ENCODE measurements at places on chromosomes 2 and 18.

GRCh38 chr2:163828771-163829170, 93.0 kb upstream of the FIGN start:
- no peak for DNase-seq

DNA sequence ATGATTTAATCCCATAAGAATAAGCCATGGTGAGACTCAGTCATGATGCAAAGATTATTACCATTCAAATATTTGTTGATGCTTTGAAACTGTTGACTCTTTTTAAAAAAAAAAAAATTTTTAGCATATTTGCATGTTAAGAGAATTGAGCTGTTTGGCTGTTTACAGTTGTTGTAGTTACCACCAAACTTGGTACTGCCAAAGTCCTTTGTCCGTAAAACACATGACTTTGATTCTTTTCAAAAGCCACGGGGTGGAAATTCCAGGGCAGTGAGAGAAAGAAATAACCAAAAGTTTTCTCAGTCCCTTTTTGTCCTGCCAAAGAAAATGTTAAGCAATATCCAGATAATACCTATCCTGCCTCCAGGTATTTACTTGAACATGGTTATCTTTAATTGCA, 474.8 kb downstream of the METTL4 start:
- no peak for DNase-seq

- DNase-seq, result no peak
Observed at GRCh38 chr18:60664736-60665135, 292.2 kb upstream of the MC4R start.

DNA sequence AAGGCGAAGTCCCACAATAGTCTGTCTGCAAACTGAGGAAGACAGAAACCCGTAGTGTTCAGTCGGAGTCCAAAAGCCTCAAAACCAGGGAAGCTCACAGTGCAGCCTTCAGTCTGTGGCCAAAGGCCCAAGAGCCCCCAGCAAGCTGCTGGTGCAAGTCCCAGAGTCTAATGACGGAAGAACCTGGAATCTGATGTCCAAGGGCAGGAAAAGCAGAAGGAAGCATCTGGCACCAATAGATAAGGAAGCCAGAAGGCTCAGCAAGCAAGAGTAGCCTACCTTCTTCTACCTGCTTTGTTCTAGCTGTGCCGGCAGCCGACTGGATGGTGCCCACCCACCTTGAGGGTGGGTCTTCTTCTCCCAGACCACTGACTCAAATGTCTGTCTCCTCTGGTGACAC, 21.8 kb downstream of the CFAP210 start:
- no peak for DNase-seq

DNA sequence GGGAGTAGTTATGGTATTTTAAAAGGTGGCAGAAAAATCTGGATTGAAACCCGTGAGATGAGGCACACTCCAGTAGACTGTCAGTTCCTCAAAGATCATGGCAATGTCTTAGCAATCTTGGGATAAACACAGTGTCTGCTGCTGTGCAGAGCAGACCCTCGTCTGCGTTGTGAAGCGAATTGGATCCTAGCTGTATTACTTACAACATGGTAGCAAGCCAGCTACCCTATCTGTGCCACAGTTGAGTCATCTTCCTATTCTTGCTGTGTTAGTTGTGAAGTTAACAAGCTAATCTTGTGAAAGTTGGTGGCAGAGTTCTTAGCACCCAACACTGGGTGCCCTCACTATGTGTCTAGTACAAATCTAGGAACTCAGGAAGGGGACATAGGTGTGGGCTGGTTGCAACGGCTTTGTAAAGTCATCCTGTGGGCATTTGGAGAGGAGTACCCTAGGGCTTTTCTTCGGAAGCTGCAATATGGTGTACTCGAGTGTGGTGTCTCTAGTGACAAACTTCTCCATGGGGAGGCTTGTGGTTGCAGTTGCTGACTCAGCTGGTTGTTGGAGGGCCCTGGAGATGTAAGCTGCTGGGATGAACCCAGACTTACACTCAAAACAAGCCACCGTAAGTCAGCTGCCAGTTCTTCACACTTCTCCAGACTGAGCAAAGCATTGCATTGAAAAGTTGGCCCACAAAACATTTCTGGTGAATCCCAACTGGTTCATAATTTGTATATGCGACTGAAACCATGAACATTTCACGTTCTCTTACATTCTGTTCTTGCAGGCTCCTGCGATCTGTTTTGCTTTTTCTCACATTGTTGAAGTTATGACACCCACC, 61.5 kb downstream of the ADCYAP1 start:
- DNase-seq, result no peak

DNA sequence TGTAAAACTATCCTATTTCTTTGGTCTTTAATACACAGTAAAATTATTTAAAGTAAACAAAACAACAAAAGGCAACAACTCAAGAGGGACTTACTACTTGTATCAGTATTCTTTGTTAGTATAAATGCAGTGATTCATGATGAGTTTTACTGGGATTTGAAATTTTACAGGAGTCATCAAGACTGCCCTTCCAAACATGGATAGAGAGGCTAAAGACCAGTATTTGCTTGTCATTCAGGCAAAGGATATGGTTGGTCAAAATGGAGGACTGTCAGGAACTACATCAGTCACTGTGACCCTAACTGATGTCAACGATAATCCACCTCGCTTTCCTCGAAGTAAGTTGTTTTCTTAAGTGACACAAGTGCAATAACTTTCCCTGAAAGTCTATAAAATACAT, 71.1 kb downstream of the CDH7 start:
- DNase-seq, result no peak

GRCh38 chr18:21759836-21760235, 19.2 kb downstream of the MIB1 start:
- no peak for DNase-seq

DNA sequence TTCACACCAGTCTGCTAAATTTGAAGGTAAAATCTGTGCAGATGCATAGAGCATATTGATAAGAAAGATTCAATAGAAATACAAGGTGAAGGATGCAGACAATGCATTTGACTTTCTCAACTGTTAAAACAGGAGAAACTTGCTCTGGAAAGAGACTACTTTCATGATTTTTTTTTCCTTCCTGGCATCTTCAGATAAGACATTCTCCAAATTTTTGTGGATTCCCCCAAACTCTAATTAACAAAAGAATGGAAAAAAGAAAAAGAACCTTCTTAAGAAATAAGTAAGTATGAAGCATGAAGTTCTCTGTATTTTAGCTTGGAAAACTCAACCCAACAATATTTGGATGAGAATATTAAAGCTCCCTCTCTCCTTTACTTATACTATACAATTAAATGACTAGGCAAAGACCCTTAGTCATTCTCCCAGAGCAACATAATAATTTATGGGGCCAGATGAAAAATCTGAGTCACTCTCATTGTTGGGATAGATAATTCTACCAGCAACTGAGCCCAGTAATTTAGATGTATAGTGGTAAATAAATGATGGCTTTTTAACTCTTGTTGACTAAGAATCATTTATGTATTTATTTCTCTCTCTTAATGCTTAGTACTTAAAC, 298.7 kb upstream of the COL3A1 start:
- no peak for DNase-seq
